ENCODE measurements at places on chromosomes 12 and 14.

GRCh38 chr12:70176290-70176689 lies 66.9 kb upstream of the CNOT2 start:
- no peak for DNase-seq

DNA sequence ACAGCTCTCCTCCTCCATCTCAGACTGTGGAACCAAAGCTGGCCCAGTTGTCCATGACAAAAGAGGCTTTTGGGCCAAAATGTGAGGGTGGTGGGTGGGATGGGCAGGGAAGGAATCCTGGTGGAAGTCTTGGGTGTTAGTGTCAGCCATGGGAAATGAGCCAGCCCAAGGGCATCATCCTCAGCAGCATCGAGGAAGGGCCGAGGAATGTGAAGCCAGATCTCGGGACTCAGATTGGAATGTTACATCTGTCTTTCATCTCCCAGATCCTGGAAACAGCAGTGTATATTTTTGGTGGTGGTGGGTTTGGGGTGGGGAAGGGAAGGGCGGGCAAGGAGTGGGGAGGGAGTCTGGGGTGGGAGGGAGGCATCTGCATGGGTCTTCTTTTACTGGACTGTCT lies 11.8 kb upstream of the TAMALIN start:
- DNase-seq, result no peak

GRCh38 chr14:31047503-31047902 lies 21.3 kb upstream of the STRN3 start:
- peak; percentile 39 for DNase-seq

DNA sequence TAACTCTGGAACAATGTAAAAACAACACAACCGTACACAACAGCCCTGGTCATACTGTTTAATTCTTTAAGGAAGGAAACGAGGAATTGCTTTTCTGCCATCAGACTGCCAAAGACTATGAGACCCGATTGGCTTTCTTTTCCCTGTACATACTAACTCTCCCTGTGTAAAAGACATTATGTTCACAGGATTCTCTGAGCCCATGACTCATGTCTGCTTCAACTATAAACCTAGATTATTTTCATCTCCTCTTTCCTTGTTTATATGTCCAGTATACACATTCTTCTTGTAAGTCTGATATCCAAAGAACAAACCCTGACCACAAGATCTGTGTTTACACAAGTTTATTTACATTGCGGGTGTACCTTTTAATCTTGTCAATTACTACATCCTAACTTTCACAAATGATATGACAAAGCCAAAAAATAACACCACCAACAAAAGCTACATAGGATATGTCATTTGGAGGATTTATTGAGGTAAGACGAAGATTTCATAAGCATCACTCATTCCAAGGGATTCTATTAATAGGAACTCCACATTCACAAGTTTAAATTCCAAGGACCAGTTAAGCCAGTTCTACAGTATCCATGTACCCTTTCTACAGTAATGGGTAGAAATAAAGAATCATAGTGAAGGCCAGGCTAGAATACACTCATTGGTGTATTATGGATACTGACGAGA lies 67.3 kb downstream of the STXBP6 start:
- no peak for DNase-seq

- DNase-seq, result no peak
These were observed 4.9 kb upstream of the MAX start for GRCh38 chr14:65107200-65107599.

- no peak for DNase-seq
These were observed 13.0 kb upstream of the TMTC2 start for GRCh38 chr12:82673698-82674097.

GRCh38 chr12:1977588-1977987 lies 26.7 kb downstream of the DCP1B start:
- DNase-seq, result peak; percentile 37

GRCh38 chr12:108694812-108695278 lies 36.5 kb downstream of the CORO1C start:
- peak; percentile 56 for DNase-seq

DNA sequence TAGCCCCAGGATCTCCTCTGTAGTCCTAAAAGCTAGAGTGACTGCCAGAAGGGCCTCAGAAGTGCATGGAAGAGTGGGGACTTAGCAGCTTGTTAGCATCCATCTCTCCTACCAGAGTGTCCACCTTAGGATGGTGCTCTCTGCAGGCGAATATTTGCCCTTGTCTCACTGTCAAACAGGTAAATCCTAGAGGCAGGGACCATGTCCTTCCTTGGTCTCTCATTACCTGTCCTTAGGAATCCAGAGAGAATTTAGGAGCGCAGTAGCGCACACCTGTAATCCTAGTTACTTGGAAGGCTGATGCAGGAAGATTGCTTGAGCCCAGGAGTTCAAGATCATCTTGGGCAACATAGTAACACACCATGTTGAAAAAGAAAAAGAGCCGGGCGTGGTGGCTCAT lies 21.4 kb downstream of the AGAP2 start:
- DNase-seq, result no peak

GRCh38 chr14:21455592-21455911 lies 371 bp downstream of the CHD8 start:
- peak; percentile 47 for DNase-seq

GRCh38 chr12:92444763-92445162 lies 258.0 kb upstream of the PLEKHG7 start:
- no peak for DNase-seq

- no peak for DNase-seq
These were observed 3.9 kb downstream of the LHX5 start for GRCh38 chr12:113467502-113468364.

DNA sequence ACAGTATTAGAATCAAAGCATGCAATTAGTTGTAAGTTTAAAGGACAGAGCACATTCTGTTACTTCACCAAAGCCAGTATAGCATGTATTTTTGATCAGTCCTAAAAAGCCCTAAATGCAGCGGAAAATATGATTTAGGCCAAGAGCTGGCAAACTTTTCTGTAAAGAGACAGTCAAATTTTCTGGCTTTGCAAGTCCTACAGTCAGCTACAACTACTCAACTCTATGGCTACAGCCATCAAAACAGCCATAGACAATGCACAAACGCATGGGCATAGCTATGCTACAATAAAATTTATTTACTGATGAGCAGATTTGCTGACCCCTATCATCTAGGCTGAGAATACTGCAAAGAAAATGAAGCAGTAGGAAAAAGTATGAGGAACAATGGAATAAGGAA lies 52.9 kb downstream of the ATXN2 start:
- no peak for DNase-seq

GRCh38 chr14:69002069-69002468 lies 23.0 kb upstream of the ACTN1 start:
- DNase-seq, result no peak

- no peak for DNase-seq
These were observed 4.2 kb upstream of the TNS2 start for GRCh38 chr12:53045696-53046045.

DNA sequence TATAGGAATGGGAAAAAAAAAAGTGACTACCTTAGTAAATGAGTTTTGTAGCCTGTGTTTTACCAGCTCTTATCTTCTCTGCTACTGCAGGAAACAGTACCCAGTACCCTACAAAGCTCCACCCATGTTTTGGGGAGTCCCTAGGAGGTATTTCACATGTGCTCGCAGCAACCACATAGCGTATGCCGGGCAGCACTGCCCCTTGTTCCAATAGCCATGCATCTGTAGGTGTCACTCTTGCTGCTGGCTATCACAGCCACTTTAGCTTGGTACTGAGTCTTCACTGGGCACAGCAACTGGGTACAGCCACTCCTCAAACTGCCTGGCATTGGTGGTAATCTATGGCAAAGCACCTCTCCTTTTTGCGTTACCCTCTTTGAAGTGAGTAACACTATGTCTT lies 2.0 kb upstream of the MDM1 start:
- peak; percentile 48 for DNase-seq

GRCh38 chr14:83887866-83888265 lies 1642.1 kb upstream of the FLRT2 start:
- DNase-seq, result no peak

DNA sequence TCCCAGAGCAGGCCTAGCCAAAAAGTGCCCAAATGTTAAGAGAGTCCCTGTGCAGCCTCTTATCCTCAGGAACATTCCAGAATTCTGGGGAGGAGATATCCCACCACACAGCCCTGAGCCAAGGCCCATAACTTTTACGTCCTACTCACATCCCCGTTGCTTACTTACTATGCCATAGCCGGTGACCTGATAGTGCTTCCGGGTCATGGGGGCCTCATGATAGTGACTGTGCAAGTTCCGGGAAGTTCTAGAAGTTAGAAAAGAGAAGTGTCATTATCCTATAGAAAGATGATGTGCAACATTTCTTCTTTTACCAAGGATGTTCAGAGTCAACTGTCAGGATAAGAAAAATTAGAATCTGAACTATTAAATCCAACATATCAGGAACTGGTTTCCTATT lies 15.6 kb upstream of the NGB start:
- no peak for DNase-seq
